ENCODE measurements at places on chromosomes 3 and 15.

DNA sequence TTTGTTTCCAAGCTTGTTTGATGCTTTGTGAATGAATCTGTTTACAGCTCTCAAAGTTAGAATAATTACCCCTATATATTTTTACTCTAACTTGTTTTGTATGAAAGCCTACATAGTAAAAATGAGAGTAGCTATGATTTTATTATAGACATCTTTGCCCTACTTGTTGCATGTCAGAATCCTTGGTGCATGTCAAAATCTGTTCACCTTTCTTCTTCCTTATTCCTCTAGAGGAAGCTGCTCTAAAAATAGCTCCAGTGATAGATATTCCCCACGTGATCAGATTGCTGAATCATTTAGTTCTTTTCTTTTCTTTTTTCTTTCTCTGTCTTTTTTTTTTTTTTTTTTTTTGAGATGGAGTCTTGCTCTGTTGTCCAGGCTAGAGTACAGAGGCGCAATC, 39.8 kb downstream of the LRRC49 start:
- no peak for DNase-seq

DNA sequence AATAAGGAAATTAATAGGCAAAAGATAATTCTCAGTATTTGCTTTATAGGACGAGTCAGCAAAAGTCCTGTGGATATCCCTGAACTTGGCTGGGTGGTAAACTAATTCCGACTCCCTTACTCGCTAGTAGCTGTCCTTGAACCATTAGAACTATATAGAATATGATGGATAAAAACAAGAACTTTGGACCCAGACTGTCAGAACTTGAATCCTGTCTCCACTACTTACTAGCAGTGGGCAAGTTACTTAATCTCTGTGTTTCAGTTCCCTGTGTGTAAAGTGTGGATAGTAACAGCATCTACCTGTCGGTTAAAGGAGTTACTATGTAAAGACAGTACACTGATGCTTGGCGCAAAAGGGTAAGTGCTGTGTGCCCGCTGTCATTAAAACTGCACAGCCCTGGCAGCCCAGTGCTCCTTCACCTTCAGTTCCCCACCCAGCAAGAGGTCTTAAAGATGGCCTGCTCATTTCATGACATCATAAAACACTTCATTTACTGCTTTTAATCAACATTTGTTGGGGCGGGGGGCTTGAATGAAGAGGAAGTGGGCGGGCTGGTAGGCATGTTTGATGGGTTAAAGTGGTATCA, 7.3 kb downstream of the TPM1 start:
- no peak for DNase-seq

GRCh38 chr15:40266828-40267304, 16.0 kb downstream of the ANKRD63 start:
- DNase-seq: no peak

GRCh38 chr3:108054935-108055334, 35.9 kb downstream of the CD47 start:
- DNase-seq: no peak

DNA sequence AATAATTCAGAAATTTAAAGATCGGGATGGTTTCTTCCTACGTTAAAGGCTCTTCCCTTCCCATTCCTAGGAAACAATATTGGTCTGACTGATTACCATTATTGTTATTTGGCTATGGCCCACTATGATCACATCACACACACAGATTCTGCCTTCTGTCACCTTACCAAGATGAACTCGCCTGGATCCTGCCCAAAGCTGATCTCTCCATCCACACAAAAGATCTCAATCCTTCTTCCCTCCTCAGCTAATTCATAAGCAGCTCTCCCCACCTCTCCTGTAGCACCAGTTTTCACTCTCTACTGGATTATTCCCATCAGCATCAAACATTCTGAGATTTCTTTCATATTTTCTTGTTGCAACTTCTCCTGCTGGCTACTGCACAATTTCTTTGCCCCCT, 25.0 kb downstream of the PLCL2 start:
- no peak for DNase-seq
